ENCODE measurements at places on chromosomes 5 and 9.
A peak's percentile ranks its signal among the peaks of the same experiment; 100 is the strongest.

DNA sequence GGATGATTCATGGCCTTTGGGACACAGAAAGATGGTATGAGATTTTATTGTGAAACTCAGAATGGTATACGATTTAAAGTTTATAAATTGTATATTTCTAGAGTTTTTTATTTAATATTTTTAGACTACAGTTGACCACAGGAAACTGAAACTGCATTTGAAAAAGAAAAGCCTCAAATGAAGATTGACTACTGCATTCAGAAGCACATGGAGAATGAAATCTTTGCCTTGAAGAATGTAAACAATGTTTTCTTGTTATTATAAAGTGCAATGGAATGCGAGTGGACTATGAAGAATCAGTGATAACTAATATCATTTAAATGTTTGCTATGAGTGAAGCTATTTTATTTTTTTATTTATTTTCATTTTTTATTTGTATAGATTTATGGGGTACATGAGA lies 169.1 kb upstream of the CDH18 start:
- DNase-seq = no peak

DNA sequence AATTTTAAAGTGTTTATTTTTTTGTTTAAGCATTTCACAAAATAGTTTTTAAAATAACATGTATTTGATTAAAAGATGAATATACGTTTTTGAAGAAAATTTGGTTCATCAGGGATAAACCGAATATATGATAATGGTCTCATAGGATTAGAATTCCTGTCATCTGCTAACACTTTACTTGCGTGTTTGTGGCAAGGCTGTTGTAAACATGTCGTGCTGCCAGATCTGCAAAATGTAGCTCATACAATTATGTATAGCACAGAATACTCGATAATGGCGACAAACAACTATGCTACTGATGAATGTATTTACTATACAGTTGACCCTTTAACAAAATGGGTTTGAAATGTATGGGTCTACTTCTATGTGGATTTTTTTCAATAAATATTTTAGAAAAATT lies 7.2 kb upstream of the TXNDC8 start:
- DNase-seq = no peak

- no peak for DNase-seq
Measured at GRCh38 chr9:96651626-96652025, 3.5 kb downstream of the PRXL2C start.

- DNase-seq = no peak
Measured at GRCh38 chr9:70429899-70430298, 15.4 kb upstream of the KLF9 start.

- DNase-seq = no peak
Measured at GRCh38 chr9:79329861-79330260, 241.9 kb upstream of the TLE4 start.

- peak; percentile 23 for DNase-seq
Measured at GRCh38 chr5:160054831-160055230, 45.9 kb downstream of the TTC1 start.

DNA sequence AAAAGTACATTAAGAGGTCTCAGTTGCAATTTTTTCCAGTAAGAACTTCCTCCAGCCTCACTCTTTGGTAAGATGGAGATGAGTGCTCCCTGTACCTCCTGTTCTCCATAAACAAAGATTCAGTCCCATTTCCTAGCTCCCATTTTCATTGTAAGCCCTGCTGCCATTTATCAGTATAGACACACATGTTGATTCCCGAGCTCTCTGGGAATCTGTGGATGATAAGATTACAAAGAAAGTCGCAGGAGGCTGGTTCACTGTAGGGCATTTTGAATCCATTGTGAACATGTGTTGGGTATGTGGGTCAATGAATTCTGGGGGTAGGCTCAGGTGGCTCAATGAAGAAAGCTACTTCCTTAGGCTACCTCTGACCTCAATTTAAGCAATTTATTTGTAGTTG lies 36.7 kb downstream of the RGMB start:
- DNase-seq = no peak

- no peak for DNase-seq
Measured at GRCh38 chr5:74013222-74013621, 387.2 kb downstream of the ARHGEF28 start.

DNA sequence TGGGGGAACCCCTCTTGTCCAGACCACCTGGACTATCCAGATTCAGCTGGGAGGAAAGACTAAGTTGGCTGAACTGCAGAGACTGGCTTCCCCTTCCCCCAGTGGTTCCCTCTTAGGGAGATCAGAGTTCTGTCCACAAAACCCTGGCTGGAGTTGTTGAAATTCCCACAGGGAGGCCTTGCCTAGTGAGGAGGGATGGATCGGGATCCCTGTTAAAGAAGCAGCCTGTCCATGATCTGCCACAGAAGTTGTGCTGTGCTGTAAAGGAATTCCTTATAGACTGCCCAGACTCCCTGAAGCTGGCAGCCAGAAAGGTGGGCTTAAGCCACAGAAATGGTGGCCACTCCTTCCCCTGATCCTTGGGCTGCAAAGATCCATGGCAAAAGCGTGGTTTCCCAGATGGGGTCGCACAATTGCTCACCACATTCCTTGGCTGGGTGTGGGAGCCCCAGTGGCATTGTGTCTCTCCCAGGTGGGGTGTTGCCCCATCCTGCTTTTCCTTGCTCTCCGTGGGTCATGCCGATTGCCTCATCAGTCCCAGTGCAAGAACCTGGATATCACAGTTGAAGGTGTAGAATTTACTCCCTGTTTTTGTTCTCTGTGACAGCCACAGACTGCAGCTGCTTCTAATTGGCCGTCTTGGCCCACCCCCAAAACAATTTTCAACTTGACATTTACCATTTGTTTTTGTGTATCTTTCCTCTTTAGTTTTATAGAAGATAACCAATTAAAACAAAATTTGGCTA lies 342.4 kb downstream of the FGF10 start:
- no peak for DNase-seq

- DNase-seq = no peak
Measured at GRCh38 chr5:153498516-153498915, 8.0 kb downstream of the GRIA1 start.

DNA sequence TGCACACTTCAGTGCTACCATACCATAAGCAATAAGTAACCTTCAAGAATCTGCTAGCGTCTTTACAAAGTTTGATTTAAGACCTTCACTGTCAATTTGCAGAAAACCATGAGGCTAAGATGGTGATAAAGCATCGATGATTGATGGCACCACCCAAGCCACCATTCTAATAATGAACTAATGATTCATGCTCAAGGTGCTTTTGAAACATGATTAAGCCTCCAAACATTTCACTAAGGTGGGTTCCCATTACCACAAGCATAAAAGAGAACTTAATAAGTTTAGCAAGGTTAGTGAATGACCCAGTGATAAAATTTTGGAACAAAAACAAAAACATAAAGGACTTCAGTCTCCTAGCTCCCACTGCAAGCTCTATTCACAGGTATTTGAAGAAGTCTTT lies 214.7 kb downstream of the FBXL17 start:
- no peak for DNase-seq

- DNase-seq = no peak
Measured at GRCh38 chr9:123637945-123638634, 282.1 kb downstream of the CRB2 start.

DNA sequence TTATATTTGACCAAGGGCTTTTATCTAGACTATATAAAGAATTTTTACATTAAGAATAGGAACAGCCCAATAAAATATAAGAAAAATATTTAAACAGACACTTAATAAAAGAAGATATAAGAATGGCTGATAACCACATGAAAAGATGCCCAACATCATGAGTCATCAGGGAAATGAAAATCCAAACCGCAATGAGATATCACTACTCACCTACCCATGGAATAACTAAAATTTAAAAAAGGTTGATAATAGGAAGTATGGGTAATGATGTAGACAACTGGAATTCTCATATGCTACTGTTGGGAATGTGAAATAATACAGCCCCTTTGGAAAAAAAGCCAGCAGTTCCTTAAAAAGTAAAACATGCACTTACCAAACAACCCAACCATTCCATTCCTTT lies 206.9 kb upstream of the PCSK5 start:
- no peak for DNase-seq

DNA sequence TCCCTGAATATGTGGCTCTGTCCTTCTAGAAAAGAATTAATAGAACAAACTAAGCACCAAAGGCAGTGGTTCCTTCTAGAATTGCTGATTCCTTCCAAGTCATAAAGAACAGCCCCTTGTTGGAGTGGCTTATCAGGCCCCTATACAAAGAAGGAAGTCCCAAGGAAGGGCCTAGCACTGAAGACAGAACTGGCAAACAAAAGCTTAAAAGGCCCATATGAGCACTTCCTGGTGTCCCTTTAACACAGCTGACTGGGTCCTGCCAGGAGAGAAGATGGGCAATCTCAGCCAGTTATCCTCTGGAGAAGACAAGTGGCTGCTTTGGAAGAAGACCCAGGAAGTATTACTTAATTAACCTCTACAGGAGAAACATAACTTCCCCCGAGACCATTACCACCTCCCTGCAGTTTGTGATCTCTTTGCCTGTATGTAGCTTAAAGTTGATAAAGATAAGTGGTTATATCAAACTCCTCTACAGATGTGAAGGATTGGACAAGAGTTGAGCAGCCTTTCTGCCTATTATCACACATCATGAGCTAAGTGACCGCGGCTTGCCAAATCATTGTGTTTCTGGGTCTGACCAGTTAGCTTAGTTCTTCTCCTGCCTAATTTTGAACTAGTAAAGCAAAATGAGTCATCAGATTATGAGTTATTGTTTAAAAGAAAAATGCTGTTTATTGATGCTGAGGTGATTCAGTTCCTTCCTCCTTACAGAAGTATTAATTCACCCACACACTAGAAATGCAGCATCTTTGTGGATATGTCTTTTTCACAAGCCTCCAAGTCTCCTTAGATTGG lies 13.3 kb upstream of the STING1 start:
- no peak for DNase-seq

Measured in 8988T (cell line).